ENCODE measurements at places on chromosomes 12 and 14.

- DNase-seq = no peak
Measured at GRCh38 chr12:9634969-9635754, 27.4 kb upstream of the KLRB1 start.

DNA sequence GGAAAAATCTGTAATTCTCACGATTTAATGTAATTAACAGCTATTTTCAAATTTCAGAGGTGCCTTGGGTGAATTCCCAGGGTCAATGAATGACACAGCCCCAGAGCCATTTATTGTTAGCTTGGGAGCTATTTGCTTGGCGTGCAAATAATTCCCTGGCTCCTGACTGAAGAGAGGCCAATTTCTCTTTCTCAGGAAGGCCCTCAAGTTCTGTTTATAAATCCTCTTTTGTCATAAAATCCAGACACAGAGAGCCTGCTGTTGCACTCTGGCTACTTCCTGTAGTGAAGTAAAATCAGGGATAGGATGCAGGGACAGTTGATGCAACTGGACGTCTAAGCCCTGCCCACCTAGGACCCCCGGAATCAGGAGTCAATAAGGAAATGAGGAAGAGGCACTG is 154.3 kb downstream of the TMX1 start:
- DNase-seq = no peak

DNA sequence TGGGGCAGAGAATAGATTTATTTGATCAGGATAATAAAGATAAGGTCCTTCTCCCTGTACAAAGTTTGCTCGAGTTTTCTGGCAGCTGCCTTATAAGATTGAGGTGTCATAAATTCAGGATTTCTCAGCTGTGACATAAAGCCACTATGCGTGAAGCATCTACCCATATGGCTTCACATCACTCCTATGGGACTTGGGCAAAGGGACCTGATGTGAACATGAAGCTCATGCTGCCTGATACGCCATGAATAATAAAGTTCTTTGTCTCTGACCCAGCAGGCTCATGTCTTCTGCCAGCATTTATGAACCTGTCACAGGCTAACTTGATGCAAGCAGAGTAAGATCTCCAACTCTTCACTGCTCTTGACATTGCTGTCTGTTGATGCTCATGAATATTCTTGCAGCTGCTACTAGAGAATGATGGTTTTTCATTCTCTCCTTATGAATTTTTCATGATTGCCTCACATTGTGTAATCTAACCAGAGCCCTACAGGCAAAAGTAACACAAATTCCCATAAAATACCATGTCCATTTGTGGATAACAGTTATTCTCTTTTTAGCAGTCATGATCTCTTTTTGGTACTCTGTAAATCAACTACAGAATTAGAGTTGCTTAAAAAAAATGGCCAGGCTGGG is 49.0 kb upstream of the CPNE8 start:
- DNase-seq = no peak

DNA sequence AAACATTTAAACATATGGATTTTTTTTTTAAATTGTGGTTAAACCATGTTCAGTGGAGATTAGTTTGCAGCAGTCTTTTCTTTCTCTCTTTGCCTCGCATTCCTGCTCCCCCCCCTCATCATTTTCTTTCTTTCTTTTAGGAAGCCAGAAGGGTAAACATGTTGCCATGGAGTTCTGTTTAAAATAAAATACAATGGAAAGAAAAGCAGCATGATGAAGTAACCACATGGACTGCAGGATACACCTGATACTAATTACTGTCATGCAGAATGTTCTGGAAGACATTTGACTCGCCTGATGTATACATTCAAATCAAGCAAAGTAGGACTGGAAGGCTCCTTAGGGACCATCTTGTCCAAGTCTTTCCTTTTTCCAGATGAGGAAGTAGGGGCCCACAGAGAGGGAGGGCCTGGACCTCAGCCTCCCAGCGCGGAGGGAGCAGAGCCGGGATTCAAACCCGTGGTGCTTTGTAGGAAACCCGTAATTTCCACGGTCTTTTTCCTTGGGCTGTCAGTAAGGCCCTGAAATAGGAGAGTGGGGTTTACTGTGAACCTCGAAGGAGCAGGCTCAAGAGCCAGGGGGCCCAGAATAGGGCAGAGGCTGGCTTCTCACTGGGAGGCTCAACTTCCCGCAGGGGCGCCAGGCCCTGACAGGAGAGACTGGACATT is 2.4 kb upstream of the MEG3 start:
- DNase-seq = no peak

DNA sequence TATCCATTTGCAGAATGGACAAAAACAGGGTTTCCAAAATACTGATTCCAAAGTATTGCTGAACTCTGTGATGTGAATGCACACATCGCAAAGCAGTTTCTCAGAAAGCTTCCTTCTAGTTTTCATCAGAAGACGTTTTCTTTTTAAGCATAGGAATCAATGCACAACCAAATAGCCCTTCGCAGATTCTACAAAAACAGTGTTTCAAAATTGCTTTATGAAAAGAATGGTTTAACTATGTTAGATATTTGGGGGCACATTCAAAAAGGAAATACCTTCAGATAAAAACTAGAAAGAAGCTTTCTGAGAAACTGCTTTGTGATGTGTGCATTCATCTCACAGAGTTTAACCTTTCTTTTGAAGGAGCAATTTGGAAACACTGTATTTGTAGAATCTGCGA is 569.7 kb downstream of the ALG10 start:
- DNase-seq = no peak

DNA sequence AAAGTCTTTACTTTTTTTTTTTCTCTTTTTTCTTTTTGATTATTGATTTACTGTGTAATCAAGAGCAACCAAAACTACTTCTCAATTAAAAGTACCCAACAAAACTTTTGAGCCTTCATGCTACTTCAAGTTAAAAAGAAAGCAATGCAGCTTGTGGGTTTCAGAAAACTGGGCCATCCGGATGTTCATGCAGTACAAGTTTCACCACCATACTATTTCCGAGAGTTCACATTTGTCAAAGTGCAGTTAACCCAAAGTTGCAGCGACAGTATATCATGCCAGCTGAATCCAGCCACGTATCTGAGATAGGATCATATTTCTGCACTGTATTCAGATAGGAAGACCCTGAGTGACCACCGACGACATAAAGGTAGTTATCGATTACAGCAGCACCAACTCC is 33.0 kb downstream of the KLHL28 start:
- no peak for DNase-seq

- DNase-seq = no peak
Measured at GRCh38 chr14:50978888-50979287, 34.6 kb upstream of the PYGL start.

- DNase-seq = no peak
Measured at GRCh38 chr14:100398044-100398443, 74.9 kb downstream of the SLC25A47 start.

GRCh38 chr14:55317542-55318306 is 46.5 kb downstream of the FBXO34 start:
- DNase-seq = no peak

GRCh38 chr14:91417983-91418386 is 365 bp upstream of the CCDC88C start:
- no peak for DNase-seq

GRCh38 chr12:132886529-132887477 is 602 bp downstream of the CHFR start:
- no peak for DNase-seq

GRCh38 chr14:57686304-57686703 is 179.6 kb downstream of the SLC35F4 start:
- DNase-seq = no peak

- DNase-seq = no peak
Measured at GRCh38 chr14:65352964-65353530, 59.5 kb upstream of the FUT8 start.

- peak; percentile 60 for DNase-seq
Measured at GRCh38 chr12:132285991-132286681, 43.3 kb downstream of the GALNT9 start.

- no peak for DNase-seq
Measured at GRCh38 chr12:99024870-99025269, 379.8 kb downstream of the APAF1 start.

DNA sequence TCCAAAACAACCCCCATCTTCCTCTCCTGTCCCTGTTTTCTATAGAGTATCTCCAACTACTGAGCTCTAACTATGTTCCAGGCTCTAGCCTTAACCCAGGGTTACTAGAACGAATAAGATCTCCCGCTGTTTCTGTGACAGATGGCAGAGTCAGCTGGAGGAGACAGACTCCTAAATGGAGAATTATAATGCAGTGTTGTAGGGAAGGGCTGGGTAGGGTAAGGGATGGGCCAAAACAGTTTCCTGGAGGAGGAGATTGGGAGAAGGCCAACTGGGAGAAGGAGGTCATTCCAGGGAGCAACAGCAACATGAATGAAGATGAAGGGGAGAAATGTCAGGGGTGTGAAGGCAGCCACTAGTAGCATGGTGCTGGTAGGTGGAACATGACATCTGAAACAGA is 73.4 kb upstream of the ANO4 start:
- DNase-seq = no peak

DNA sequence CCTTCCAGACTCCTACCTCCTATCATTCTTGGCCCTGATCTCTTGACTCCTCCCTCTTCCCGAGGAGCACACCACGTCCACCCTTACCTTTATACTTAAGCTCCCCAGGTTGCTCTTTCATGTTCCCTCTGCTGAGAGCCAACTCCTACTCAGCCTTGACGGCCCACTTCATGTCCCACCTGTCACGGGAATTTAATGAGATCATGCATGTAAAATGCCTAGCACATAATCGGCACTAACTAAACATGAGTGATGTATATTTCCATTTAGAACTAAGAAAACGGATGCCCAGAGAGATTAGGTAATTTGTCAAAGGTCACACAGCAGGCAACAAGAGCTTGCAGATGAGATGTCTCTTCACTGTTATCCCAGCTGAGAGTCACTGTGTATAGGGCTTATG is 45.1 kb downstream of the NOS1 start:
- no peak for DNase-seq

DNA sequence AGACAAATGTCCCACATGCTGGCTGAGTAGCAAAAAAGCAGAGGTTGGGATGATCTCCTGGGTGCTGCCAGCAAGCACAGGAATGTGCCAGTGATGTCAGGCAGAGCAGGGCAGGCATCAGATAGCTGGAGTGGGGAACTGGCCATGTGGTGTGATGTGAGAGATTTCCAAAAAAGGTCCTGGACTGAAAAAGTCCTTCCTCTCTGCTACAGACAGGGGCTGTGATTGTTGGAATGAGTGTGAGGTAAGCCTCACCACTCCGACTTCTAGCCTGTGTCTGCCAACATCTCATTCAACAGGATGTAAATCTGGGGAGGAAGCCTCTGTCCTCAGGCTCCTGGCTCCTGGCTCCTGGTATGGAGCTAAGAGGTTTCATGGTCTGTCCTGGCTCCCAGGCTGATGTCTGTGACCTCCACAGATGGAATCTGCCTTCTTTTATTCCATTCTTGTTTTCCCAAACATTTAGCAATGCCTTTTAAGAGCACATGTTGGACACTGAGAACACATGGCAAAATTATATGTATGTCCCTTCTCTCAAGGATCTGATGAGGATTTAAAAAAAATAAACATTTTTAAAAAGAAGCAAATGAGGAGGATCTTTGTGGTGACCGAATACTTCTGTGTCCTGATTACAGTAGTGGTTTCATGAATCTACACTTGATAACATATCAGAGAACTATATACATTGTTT is 50.1 kb upstream of the STK38L start:
- no peak for DNase-seq

GRCh38 chr12:49292729-49293055 is 2.3 kb upstream of the PRPH start:
- DNase-seq = no peak

- DNase-seq = no peak
Measured at GRCh38 chr14:51750542-51750941, 98.8 kb downstream of the FRMD6 start.

GRCh38 chr12:76201758-76202157 is 117.3 kb upstream of the NAP1L1 start:
- DNase-seq = no peak

DNA sequence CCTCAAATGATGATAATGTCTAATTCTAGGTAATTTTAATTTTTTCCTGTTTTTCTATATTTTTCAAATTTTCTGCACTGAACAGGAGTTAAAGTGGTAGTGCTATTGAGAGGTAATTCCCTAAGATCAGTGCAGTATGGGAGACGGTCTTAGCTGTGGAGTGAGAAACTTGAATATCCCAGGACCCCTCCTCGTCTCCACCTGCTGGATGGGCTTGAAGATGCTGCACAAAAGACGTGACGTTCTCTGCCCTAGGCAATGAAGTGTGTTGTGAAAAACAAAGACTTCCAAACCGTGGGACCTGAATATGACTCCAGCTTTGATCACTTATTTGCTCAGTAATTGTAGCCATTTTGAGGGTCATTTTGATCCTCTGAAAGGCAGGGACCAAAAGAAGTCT is 298.1 kb downstream of the VRK1 start:
- no peak for DNase-seq

DNA sequence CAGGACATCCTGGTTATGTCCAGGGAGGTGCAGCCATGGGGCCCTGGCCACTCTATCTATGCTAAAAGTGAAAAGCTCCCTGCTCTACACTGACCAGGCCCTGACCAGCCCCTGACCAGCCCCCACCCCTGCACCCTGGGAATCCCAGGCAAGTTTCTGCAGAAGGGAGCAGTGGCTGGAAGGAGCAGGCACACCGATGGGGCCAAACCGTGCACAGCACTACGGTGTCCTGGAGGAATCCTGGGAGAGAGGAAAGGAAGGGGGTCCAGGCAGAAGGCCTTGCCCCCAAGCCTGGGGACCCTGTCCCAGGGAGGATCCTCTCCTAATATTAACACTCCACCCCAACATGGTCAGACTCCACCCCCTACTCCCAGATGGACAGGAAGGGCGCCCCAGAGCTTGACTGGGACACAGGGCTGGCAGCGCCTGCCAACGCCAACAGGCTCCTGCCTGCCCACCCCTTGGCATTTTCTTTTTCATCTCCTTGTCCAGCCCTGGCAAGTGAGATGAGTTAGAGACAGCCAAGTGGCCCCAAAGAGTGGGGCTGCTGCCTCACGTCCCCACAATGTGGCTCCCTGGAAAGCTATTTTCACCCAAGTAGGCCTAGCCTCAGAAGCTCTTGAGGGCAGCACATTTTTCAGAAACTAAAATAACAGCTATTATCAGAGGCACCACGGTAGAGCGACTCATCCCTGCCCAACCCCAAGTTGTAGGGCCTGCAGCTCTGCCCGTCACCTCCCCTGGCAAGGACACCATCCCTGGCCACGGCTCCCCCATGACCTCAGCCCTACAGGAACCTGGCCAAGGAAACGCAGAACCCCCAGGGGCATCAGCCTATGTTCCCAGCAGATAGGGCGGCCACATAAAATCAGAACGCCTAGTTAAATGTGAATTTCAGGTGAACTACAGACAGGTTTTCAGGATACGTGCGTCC is 82.6 kb downstream of the SCARB1 start:
- no peak for DNase-seq

Data from amygdala (tissue), 56 donors.